Stimulated activated CD8-positive, alpha-beta memory T cell treated with anti-CD3 and anti-CD28 coated beads, Interleukin-7, amount 100 ng/mL, for 24 hours (primary cell): ENCODE measurements at places on chromosomes 11 and 22.
A peak's percentile ranks its signal among the peaks of the same experiment; 100 is the strongest.

GRCh38 chr11:44556735-44557409 lies 8.6 kb upstream of the CD82 start:
- DNase-seq = no peak

DNA sequence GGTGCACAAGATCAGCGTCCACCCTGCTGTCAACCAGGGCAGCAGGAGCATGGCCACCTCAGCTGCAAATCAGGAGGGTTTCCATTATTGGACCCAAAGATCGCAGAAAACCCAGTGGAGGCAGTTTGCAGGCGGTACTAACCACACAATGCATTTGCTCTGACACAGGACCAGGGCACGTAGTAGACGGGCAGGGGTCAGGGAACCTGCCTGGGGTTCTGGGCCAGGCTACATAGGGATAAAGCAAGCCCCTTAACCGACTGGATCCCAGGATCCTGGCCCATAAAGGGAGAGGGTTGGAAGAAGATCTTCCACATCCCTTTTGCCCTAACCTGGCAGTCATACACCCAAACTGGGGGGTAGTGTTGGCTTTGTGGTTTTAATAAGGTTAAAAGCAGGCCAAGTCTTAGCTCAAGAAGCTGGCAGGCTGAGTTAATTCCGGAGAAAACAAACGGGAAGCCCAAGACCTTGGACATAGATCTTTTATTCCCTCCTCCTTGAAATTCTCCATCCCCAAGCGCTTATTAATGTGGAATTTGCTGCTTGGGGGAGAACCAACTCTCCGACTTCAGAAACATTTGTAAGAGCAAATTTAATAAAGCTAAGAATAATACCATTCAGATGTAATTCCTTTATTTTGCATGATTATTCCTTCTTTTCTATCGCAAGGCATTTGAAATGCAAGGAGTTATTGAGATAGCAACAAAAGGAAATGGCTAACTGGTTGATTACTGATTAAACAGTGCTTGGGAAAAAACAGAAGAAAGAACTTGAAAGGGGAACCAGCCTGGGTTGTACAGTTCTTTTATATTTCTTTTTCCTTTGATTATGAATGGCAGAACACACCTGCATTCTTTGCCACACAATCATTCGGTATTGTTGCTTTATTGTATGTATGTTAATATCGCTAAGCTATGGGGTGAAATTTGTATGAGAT lies 6.3 kb upstream of the ARHGAP8 start:
- DNase-seq = no peak

- DNase-seq = no peak
Observed at GRCh38 chr11:45394294-45395085, 108.3 kb upstream of the SYT13 start.

DNA sequence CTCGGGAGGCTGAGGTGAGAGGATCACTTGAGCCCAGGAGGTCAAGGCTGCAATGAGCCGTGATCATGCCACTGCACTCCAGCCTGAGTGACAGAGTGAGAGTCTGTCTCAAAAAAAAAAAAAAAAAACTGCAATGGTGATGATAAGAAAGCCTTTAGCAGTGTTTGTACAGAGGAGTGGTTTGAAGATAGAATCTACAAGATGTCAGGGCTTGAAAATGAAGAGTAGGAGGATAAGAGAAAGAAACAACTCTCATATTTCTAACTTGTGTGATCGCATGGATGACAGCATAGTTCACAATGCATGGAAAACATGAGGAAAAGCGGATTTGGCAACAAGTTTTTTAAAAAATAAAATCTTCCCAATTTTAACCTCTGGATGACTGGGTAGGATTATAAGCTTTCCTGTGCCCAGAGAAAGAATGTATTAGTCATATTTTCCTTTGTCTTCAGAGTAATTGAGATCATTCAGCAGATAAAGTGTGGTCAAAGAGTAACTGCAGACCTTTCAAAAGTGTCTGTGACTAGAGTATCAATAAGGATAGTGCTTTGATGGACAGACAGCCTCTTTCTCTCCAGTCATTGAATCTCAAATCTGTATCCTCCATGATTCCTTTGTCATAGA lies 328.1 kb downstream of the CASP12 start:
- no peak for DNase-seq

DNA sequence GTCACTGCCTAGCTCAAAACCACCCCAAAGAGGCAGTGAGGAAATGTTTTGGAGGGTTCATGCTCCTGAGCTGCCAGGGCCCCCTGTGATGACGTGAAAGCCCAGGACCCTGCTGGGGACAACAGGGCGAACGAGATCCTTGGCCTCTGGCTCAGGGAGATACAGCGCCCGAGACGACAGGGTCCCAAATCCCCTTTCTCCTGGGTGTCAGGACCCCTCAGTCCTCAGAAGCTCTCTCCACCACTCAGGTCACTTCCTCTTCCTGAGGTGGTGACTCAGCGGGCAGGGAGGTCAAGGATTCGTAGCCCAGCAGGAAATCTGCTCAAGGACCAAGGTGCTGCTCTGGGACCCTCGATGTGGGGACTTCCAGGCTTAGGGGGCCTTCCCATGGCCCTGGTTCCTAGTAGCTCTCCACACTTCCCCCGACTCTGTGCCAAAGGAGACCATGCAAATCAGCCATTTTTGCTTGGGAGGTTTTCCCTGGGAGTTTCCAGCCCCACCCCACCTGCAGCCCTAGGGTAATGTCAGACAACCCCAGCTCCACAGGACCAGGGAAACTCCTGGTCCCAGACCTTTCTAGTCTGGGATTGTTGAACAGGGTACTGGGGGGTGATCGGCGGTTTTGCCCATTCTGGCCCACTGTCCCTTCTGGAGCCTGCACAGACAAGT lies 12.8 kb downstream of the BCL9L start:
- DNase-seq = no peak

GRCh38 chr22:31083923-31084810 lies 3.0 kb downstream of the SMTN start:
- no peak for DNase-seq

- no peak for DNase-seq
Observed at GRCh38 chr11:1835671-1836010, 851 bp downstream of the SYT8 start.

GRCh38 chr11:61362542-61362875 lies 335 bp downstream of the TMEM138 start:
- peak; percentile 9 for DNase-seq

DNA sequence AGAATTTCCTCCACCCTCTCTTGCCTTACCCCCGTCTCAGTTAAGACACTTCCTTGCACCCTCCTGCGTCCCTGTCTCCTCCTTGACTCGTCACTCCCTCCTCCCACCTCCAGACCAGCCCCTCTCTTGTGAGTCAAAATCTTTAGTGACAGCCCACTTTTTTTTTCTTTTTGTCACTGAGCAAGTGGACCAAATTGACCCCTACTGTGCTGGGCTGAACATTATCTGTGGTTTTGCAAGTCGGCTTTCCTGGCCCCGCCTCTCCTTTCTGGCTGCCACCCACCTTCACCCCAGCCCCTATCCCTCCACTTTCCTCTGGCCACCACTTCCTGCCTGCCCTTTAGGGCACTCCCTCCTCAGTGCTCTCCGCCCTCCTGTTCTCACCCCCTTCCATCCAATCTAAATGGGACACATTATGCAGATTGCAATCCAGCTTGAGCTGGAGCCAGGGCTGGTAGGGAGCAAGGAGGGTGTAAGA lies at the start of gene APLNR:
Gene APLNR (minus strand): TSS at position 47 of the 478 bp plus-strand sequence. CDS start 246 bp downstream, outside the sequence.
- no peak for DNase-seq

GRCh38 chr11:11125618-11126017 lies 227.4 kb downstream of the CSNK2A3 start:
- no peak for DNase-seq

- no peak for DNase-seq
Observed at GRCh38 chr22:20741634-20742581, 32.0 kb upstream of the SERPIND1 start.

DNA sequence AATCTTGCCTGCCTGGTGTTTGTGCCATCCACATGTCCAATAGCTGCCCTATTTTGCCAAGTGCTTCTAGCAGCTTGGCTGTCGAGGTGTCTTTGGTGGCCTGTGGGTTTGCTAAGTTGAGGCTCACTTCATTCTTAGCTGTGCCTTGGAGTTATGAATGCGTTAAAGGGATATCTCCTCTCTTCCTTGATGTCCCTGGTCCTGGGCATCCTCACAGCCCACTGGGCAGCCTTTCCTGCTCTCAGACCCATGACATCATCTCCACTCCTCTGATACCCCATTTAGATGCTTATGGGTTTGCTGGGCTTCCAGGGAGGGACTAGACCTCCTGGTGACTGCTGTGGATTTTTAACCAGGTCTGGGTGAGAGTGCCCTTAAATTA lies 1.3 kb downstream of the LDLRAD3 start:
- DNase-seq = no peak

GRCh38 chr11:126833065-126833464 lies 167.5 kb downstream of the KIRREL3 start:
- no peak for DNase-seq

- no peak for DNase-seq
Observed at GRCh38 chr11:126391970-126392632, 36.6 kb downstream of the ST3GAL4 start.

GRCh38 chr11:71488681-71489270 lies 35.8 kb downstream of the NADSYN1 start:
- no peak for DNase-seq

DNA sequence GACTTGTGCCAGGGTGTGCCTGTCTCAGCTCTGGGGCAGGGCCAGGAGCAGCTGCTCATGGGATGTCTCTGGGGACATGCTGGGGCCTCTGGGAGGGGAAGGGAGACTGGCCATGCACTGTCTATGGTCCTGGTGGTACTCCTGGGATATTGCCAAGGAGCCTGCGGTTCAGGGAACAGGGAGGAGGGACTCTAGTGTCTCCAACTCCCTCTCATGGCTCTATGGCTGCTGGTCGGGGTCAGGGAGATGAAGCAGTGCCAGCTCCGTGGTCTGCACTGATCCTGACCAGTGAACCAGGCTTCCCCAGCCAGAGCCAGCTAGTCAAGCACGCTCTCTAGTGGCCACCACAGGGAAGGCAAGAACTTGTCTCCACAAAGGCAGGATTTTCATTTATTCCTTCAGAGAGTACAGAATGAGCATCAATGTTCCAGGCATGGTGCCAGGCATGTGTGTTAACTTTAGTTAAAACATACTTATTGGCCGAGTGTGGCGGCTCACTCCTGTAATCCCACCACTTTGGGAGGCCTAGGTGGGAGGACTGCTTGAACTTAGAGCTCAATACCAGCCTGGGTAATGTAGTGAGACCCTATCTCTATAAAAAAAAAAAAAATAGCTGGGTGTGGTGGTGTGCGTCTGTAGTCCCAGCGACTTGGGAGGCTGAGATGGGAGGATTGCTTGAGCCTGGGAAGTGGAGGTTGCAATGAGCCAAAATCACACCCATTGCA lies 2.5 kb upstream of the BEST1 start:
- peak; percentile 35 for DNase-seq

DNA sequence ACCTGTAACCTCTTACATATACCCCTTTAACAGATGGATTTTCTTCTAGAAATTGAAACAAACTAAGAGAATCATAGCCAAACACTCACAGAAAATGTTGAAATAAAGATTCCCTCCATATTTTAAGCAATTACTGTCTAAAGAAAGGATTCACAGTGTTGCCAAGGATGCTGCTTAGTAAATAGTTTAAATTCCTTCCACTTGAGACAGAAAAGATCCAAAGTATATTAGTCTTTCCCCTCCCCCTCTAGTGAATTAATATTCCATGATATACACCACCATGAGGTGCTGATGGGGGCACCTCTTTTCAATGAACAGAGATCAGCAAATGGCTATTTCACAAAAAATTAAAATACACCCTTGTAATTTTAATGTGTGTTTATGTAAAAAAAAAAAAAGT lies 186.8 kb downstream of the SOX6 start:
- no peak for DNase-seq

GRCh38 chr11:92866679-92867282 lies 102.7 kb upstream of the MTNR1B start:
- no peak for DNase-seq

DNA sequence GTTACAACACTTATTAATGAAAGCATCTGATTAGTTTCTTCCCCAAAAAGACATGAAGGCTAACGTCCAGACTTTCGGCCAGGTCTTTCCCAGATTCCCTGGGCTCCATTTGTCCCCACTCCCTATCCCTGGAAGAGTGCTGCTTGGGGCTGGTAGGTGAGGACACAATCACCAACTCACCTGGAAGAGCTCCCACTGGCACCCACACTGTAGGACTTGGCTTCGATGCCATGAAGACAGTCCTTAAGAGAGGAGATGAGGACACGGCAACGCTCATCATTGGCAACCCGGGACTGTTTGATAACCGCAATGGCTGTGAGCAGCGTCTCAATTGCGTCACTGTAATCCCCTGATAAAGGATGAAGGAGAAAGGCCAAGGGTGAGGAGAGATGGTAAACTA lies 18.2 kb downstream of the CPSF7 start:
- DNase-seq = no peak

DNA sequence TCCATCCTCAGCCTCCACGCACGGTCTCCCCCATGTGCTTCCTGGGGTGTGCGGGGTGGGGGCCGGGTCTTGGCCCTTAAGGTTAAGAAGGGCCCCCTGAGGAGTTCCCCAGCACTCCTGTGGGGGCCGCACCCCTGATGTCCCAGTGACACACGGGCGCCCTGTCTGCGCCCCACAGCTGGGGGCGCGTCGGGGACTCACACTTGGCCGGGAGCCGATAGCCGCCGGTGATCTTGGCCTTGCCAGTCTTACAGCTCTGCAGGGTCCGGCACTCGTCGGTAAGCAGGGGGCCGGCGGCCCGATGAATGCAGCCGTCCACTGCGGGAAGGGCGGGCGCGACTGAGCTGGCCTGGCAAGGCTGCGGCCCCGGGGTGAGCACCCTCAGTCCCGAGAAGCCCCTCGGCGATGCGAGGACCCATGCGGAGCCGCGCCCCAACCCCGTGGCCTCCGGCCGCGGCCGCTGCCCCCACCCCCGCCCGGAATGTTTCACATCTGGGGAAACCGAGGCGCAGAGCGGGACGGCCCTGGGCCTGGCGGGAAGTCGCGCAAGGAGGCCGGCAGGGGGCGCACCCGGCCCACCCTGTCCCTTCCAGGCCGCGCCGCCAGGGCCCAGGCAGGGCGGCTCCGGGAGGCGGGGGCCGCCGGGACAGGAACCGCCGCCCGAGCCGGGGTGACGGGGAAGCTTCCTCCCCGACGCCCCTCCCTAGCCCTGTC lies 13.9 kb downstream of the OTUB1 start:
- peak; percentile 21 for DNase-seq

- no peak for DNase-seq
Observed at GRCh38 chr11:44536788-44537516, 28.5 kb upstream of the CD82 start.
